Activated CD8-positive, alpha-beta memory T cell treated with anti-CD3 and anti-CD28 coated beads for 1 hour (primary cell): ENCODE measurements at places on chromosomes 4 and X.

- no peak for DNase-seq
These were observed 33.1 kb downstream of the OSTC start for GRCh38 chr4:108683479-108683878.

DNA sequence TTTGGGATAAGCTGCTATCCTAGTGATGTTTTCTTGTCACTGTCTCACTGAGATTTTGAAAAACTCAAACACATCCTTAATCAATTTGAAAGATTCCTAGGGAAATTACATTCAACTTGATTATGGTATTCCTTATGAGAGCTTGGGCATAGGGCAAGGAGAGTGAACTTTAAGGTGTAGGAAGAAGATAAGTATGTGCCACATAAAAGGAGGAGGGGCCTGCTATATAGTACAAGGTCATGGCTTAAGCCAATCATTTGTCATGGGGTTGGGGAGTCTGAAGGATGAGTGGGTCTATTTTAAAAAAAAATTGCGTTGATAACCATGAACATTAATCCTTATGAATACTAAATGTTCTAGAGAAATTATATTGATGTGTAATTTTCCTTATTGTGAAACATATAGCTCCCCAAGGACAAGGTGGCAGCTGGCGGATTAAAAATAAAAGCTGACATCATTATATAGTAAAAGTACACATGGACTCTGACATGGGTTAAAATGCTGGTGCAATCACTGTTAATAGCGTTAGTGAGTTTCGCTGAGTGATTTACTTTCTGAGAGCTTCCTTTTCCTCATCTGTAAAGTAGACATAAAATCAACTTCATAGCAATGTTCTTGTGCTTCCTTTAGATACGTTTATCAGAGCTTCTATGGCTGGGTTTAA lies 17.4 kb downstream of the GALNT7 start:
- DNase-seq, result no peak

DNA sequence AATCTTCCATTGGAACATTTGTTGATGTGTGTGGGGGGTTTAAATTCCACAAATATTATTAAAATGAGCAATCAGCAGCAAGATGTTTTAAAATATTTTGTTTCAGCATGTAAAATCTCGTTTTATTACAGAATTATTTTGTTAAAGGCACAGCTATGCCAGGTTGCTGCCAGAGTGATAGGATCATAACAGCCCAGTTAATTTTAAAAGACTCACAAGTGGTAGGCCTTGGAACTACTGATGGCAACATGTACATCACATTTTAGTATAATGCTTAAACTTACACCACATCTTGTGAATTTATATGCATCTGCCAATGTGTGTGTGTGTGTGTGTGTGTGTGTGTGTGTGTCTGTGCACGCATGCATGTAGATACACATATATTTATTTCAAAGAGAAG lies 97.8 kb upstream of the SPRY1 start:
- no peak for DNase-seq

DNA sequence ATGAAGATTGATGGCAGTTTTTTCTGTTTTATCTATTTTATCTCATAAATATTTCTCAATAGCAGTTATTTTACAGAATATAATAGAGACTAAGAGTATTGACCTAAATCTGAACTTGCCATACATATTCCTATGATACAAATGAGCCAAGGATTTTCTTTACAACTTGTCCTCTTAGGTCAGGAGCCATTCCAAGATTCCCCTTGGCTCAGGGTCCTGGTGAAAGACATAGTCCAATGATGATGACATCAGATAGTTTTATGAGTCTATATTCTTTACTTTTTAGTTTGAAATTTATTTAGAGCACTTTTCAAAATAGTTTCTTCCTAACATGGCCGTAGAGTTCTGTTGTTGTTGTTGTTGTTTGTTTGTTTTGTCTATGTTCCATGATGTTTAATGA lies 869.1 kb upstream of the GRID2 start:
- DNase-seq, result no peak

DNA sequence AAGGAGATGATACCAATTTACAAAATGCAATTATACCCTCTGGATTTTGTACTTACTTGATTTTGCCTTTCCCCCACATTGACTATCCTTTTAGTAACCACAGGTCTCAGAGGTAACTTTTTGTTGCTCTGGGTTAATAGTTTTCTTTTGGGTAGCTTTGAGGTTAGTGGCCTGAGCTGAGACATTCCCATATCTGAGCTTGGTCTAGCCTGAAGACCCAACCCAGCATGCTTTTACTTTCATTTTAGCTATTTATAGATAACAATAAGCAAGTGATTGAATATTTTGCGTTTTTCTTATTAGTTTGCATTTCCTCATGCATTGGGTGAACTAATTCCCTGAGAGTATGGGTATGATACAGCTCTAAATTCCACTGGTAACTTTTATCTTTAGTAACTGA lies 11.8 kb downstream of the HTN1 start:
- DNase-seq, result no peak

DNA sequence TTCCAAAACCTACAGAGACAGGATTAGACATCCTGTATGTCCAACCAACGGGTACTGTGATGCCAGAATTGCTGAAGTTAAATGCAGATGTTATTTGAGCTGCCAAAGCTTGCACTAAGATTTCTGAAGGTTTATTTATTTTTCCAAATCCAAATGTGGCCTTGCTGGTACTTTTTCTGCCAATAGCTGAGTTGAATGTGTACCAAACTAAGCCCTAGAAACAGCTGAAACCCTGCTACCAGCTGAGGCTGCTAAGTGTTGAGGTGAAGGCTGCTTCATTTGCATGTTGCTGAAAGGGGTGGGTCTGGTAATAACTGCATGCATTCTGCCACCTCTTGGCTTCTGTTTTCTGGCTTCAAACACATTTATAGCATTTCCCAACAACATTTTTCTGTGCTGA lies 366.5 kb downstream of the FAT4 start:
- no peak for DNase-seq

DNA sequence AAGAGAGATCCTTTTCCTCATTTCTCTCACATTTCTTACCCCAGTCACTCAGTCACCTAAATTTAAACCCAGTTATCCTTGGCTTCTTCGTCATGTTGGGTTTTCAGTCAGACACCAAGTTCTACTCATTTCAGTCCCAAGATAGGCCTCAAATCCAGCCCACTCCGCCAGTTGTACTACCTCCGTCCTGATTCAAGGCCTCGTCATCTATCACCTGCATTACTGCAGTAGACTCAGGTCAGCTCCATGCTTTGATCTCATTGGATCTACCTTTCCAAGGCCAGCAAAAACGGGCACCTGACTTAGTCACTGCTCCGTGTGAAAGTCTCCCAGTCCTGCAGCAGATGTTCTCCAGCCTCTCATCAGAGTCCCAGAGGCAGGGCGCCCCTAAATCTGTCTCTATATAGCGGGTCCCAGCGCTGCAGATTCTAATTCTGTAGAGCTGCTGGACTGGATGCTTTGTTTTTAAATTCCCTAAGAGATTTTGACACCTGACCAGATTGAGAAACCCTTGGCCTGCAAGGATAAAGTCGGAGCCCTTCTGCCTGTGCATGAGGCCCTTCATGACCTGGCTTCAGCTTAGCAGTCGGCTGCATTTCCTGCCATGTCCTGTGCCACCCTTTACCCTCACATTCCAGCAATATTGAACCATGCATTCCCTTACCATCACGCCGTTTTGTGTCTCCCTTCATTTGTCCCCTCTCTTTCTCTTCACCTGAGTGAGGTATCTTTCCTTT lies 53.7 kb downstream of the ZFX start:
- no peak for DNase-seq

- DNase-seq, result no peak
These were observed 2.7 kb upstream of the ASB5 start for GRCh38 chr4:176271749-176272148.

GRCh38 chrX:38841750-38842149 lies 40.5 kb downstream of the MID1IP1 start:
- no peak for DNase-seq

- DNase-seq, result no peak
These were observed 19.6 kb downstream of the MPP1 start for GRCh38 chrX:154785716-154786115.

DNA sequence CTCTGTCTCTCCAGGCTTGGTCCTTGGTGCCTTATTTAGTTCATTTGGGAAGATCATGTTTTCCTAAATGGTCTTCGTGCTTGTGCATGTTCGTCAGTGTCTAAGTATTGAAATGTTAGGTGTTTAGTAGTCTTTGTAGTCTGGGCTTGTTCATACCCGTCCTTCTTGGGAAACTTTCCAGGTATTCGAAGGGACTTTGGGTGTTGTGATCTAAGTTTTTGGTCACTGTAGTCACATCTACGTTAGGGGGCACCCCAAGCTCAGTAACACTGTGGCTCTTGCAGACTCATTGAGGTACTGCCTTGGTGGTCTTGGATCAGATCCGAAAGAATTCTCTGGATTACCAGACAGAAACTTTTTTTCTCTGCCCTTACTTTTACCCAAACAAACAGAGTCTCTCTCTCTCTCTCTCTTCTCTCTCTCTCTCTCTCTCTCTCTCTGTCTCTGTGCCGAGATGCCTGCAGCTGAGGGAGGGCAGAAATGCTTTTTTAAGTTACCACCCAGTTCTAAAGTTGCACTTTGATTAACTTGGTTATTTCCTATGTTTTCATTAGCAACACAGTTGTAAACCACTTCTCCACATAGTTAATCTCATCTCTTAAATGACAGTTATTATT lies 67.6 kb upstream of the SLC7A3 start:
- no peak for DNase-seq

DNA sequence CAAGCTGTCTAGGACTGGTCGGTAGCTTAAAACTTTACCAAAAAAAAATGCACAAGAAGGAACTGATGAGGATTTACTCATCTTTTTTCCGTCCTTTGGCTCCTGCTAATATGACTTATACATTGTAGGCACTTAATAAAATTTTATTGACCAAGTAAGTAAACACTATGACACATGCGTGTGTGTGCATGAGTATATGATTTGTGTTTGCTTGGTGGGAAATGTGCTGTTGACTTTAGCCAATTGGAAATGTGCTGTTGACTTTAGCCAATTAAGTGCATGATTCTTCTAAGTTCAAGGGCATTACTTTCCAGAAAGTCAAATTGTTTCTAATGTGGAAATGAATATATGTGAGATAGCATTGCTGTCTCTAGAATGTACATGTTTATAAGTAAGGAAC lies 78.3 kb downstream of the FIP1L1 start:
- DNase-seq, result no peak

DNA sequence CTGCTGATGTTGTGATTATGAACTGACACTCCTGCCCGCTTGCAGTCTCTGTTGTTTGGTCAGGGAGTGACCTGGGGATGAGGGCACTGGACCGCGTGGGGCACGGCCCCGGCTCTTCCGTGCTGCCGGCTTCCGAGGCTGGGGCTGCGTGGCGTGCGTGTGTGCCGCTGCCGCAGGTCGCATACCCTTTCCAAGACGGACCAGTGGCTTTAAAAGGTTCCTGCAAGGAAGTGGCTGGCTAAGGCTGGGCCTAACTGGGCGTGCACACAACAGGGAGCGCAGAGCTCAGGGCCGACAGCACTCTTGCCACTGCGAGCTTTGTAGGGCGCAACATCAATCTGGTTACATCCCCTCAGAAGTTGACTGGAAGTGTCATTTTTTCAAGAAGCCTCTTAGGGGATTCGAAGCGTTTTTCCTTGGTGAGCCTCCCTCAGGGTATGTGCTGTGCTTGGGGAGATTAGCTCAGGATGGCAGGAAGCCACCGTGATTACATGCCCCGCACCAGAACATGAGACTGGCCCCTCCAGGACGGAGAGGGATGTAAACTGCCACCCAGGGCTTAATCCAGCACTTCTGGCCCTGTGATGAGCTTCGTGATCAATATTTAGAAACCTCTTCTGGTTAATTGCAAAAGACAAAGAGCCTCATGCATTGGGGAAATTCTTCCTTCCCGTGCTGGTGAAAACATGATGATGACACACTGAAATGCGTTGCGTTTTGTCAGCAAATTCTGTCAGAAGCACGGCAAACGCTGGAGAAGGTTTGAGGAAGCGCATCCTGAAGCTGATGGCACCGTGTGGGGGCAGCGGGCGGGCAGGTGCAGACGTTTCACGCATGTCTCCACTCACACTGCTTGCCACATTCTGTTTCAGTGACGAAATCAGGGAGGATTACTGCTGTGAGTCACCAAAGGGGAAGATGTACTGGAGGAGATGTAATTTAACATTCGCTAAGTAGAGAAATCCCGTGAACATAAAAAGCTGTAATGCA lies 11.1 kb downstream of the MAEA start:
- no peak for DNase-seq

DNA sequence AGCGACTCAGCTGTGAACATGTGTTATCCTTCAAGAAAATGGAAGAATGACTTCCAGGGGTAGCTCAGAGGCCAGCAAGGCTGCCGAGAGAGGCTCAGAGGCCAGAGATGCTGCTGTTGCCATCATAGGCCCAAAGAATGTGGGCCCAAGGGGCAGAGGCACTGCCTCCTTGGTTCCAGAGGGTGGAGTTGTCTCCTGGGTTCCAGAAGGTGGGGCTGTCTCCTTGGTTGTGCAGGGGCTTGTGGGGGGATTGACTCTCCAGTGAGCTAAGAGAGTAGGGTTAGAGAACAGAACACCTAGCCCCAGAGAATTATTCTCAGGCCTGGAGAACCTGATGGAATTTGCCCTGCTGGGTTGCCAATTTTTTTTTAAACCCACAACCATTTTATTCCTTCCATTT lies 62.6 kb downstream of the DGKK start:
- no peak for DNase-seq

DNA sequence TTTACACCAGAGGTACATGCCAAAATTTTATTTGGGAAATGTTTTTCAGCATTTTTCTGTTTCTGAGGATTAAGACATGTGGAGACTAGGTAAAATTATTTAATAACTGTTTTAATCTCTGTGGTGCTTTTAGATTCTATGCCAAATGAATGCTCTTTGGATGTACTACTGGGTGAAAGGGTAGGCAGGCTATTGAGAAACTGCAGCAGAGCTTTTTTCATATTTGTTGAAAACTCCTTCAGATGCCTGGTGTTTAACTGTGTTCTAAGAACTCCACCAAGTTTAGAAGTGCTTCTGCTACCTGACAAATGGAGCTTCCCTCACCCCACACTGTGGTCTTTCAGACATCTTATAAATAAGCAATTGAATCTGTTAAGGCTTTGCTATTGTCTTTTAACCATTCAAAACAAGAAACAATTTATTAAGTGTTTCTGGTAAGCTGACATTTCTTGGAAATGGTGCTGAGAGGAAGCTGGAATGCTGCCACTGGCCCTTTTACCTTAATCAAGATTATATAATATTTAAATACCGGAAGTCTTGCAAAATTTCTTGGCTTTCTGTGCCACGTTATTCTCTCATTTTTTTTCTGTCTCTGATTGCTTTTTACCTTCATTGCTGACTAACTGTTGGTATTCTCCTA lies 51.2 kb upstream of the CYSLTR1 start:
- DNase-seq, result no peak

DNA sequence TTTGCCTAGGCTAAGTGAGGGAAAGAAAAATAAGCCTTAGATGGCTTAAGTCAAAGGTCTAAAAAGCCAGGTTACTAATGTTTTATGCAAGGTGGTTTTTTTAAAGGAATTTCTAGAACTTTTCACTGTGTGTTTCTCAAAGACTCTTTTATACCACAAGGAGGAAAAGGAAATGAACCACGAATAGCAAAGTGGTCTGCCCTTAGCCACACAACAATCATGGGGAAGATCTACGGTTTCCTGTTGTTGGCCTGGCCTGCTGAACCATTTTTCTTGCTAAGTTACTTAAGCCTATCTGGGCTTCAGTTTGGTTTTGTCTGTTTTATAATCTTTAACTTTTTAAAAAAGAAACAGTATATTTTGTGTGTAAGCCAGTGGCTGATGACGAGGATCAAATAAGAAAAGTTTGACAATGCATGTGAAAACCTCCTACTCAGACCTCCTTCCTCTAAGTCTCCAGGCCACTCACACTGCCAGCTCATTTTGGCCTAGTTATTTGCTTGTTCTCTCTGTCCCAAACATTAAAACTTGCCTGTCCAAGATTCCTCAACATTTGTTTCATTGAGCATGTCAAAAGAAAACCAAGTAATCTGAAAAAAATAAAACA lies 56.7 kb upstream of the COL25A1 start:
- DNase-seq, result no peak
